ENCODE measurements at places on chromosomes 5 and 9.

DNA sequence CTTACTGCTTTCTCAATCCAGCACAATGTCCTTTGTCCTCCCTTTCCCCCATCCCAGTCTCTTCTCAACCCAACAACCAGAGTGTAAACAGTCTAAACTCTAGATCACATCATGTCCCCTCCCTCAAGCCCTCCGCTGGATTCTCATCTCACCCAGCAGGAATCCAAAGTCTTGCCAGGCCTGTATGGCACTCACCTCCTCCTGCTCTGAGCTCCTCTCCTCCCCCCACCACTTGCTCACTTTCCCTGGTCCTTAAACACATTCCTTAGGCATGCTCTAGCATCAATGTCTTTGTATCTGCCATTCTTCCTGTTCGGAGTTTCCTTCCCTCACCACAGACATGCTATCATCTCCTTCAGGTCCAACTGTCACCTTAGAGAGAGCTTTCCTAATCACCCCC is 78.8 kb downstream of the NIPSNAP3B start:
- DNase-seq, result no peak

GRCh38 chr5:178525906-178526732 is 64.1 kb downstream of the COL23A1 start:
- no peak for DNase-seq

GRCh38 chr9:127664678-127665507 is 41.9 kb upstream of the CFAP157 start:
- no peak for DNase-seq

GRCh38 chr9:625613-626012 is 215.9 kb upstream of the DMRT1 start:
- no peak for DNase-seq

GRCh38 chr9:3385871-3386270 is 139.9 kb downstream of the RFX3 start:
- DNase-seq, result peak; percentile 88

GRCh38 chr5:95840956-95841705 is 18.6 kb upstream of the GLRX start:
- no peak for DNase-seq

GRCh38 chr9:126412905-126413304 is 86.3 kb downstream of the MVB12B start:
- DNase-seq, result no peak

- peak; percentile 91 for DNase-seq
Measured at GRCh38 chr9:89422151-89422975, 75.5 kb downstream of the SEMA4D start.

DNA sequence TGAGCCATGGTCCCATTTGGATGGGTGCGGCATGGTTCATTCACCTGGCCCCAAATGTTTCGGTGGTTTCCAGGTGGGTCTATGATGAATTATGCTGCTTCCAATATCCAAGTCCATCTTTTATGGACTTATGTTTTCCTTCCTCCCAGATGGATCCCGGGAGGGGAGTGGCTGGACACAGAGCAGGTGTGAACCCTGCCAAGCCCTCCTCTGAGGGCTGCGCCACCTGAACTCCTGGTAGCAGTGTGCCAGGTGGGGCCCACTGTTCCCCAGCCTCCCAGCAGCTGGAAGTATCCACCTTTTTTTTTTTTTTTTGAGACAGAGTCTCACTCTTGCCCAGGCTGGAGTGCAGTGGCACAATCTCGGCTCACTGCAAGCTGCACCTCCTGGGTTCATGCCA is 42.9 kb downstream of the WNK2 start:
- no peak for DNase-seq

GRCh38 chr5:68315679-68316271 is 100.2 kb downstream of the PIK3R1 start:
- DNase-seq, result peak; percentile 54

DNA sequence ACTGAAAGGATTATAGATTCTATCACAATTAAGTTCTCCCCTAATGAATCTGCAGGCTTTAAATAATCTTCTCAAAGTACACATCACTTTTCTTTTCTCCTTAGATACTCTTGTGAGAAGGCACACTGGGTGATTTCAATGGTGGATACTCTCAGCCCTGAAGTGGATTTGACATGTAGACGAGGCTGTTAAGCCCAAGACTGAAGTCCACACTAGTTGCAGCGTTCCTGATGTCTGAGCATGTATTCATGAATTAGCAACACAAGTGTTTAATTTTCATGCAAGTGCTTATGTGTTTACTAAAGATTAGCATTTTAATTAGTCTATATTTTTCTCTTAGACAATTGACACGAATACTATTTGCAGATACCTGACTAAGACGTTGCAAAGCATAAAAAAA is 218.9 kb downstream of the TMEM161B start:
- DNase-seq, result no peak

GRCh38 chr9:94611638-94612068 is 18.0 kb upstream of the FBP2 start:
- peak; percentile 39 for DNase-seq

DNA sequence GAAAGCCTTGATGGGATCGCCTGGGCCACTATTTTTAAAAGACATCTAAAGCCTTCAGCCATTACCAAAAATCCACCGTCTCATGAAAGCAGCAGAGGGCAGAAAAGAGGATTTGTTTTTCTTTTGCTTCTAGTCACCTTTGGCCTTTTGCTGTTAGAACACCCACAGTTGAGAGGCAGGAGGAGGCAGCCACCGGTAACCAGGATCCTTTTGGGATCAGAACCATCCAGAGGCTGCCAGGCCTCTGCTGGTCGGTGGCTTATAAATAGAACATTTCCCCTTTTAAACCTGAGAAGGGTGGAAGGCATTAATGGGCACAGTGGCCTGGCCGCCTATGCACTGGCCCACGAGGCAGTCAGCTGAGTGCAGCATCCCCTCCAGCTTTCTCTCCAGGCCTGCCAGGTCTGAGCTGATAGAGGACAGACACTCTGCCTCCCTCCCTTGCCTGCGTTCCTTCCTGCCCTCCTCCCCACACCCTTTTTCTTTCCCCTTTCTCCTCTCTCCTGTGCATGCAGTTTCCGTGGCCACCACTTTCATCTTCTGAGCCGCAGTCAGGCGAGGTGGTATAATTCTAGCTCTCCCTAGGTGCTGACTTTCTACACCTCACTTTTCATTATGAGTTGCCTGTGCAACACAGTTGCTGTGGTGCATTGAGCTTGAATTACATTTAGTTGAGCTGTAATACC is 253.4 kb downstream of the ARHGAP26 start:
- DNase-seq, result peak; percentile 86

- DNase-seq, result no peak
Measured at GRCh38 chr5:126171916-126172315, 251.3 kb upstream of the GRAMD2B start.

GRCh38 chr9:80664327-80665210 is 1024.8 kb downstream of the TLE1 start:
- DNase-seq, result no peak

GRCh38 chr9:20995616-20996015 is 35.8 kb downstream of the HACD4 start:
- DNase-seq, result no peak

DNA sequence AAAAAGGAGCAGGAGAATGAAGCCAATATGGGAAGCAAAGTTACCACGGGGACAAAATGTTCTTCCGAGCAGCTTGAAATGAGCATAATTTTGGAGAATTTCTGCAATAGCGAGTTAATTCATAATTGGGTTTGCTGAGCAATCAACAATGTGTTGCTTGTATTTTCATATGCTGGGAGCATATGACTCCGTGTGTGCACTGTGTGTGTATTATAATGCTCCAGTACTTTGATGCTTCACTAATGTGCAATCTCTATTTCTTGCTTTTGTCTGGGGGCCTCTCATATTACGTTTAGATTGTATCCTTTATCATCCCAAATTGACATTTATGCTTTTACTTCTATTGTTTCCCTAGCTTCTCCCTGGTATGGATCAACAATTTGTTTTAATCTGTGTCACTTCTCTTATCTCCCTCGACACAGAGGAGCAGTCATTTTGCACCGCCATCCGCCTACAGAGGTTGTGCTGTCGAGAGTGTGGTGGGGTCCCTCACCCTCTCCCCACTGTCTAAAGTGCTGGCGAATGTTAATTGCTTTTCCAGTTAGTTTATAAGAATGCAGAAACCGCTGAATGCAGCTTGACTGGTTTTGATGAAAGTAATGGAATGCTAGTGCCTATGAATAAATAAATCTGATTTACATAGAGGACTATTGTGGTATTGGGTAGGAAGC is 372.5 kb upstream of the WWC1 start:
- DNase-seq, result no peak

DNA sequence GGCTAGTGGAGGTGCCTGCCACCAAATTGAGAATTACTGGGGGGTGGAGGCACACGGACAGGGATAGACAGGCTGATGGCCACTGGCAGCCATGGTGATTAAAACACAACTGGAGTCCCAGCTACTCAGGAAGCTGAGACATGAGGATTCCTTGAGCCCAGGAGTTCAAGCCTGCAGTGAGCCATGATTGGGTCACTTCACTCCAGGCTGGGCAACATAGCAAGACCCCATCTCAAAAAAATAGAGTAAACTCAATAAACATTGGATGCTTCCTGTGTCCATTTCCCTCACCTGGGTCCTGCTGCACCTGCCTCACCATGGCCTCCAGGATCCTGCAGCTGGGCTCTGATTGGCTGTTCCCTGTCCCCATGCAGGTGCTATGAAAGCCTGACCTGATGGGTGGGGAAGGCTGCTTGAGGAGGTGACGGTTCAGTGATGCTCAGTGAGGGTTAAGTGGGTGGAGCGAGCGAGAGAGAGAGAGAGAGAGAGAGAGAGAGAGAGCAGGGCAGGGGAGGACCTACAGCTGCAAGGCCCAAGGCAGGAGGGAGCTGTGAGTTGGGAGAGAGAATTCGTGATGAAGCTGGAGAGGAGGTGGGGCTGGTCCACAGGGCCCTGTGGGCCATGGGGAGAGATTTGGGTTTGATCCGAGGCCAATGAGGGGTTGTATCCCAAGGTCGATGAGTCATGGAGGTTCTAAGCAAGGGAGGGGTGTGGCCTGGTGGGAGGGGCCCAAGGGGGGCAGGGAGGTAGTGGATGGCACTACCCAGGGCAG is 36.7 kb upstream of the FUBP3 start:
- DNase-seq, result no peak

DNA sequence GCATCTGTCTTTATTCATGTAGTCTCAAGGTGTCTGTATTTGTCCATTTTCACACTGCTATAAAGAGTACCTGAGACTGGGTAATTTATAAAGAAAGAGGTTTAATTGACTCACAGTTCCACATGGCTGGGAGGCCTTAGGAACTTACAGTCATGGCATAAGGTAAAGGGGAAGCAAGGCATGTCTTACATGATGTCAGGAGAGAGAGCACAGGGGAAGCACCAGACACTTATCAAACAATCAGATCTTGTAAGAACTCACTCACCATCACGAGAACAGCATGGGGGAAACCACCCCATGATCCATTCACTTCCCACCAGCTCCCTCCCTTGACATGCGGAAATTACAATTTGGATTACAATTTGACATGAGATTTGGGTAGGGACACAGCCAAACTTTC is 44.2 kb downstream of the NLN start:
- DNase-seq, result peak; percentile 10

- DNase-seq, result no peak
Measured at GRCh38 chr5:95130941-95131340, 154.0 kb downstream of the MCTP1 start.

- no peak for DNase-seq
Measured at GRCh38 chr9:131679261-131680020, 60.4 kb downstream of the RAPGEF1 start.

DNA sequence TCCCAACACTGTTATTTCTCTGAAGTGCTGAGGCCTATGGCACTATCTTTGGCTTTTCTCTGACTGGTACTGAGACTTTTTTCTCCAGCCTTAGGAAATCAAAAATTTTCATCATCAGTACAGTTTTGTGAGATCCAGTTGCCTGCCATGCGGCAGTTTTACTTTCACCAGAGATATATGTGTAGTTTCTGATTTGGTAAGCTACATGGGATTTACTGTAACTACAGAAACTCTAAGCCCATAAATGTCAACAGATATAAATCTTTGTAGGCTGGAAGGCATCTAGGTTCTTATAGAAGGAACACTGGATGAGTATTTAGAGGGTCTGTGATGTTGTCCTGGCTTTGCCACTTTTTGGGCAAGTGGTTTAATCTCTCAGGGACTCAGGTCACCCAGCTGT is 69.0 kb downstream of the DOCK2 start:
- peak; percentile 19 for DNase-seq

DNA sequence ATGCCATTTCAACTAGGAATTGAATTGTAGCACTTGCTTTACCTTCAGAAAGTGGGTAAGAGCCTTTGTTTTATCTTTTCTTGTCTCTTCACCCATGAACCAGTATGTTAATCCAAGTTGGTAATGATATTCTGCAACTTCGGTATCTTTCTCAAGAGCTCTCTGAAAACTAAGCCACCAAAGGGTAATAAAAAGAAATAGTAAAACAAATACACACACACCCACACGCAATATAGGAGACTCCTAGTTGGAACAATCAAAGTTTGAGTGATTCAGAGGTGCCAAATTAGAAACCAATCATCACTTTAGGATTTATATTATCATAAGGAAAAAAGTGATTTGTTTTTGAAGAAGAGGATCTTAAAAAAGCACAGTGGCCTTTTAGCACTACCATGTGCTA is 30.4 kb downstream of the SKIC3 start:
- DNase-seq, result no peak

DNA sequence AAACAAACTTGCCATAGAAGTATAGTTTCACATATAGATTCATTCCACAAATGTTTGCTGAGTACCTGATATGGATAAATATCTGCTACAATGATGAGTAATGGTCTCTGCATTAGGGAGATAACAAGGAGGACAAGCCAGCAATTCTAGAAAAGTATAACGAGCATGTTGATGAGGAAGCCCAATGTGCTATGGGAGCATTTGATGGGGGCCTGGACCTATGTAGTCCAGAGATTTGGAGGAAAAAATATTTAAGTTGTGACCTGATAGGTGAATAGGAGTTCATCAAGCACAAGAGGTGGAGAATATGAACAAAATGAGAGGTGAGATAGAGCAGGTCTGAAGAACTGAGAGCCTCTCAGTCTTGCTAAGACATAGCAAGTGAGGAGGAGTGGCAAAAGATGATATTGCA is 14.4 kb upstream of the TMEM245 start:
- DNase-seq, result no peak

- DNase-seq, result no peak
Measured at GRCh38 chr5:178394074-178394473, 161.5 kb upstream of the PHYKPL start.

DNA sequence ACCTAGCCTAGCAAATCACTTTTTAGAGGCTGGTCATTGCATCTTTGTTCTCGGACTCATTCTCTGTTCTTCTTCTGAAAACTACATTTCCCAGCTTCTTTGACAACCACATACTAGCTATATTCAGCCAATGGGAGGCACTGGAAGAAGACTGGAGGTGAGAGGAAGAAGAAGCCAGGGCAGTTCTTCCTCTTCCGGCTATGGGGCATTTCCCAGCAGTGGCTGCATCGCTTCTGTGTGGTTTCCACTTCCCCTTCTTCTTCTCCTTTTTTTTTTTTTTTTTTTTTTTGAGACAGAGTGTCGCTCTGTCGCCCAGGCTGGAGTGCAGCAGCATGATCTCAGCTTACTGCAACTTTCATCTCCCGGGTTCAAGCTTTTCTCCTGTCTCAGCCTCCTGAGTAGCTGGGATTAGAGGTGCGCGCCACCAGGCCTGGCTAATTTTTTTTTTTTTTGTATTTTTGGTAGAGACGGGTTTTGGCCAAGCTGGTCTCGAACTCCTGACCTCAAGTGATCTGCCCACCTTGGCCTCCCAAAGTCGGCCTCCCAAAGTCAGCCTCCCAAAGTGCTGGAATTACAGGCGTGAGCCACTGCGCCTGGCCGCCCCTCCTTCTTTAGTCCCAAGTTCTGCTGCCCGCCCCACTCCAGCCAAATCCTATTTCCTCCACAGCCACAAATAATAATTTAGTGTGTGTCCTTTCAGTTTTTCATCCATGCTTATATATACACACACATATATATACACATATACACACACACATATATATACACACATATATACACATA is 6.9 kb upstream of the UBAP1 start:
- peak; percentile 64 for DNase-seq

All from activated CD4-positive, alpha-beta T cell treated with anti-CD3 and anti-CD28 coated beads, Interleukin-2, Interleukin-6, amounts not matched to agents 100 ng/mL and 50 ng/mL, durations not matched to agents 16 hours and 8 hours (primary cell).